Fibroblast of skin of scalp (primary cell): ENCODE measurements at places on chromosomes 1 and 21.

GRCh38 chr1:29708796-29709703 is 472.7 kb downstream of the PTPRU start:
- DNase-seq, result peak; percentile 85

GRCh38 chr1:47172782-47173181 is 17.1 kb downstream of the PDZK1IP1 start:
- DNase-seq, result no peak

DNA sequence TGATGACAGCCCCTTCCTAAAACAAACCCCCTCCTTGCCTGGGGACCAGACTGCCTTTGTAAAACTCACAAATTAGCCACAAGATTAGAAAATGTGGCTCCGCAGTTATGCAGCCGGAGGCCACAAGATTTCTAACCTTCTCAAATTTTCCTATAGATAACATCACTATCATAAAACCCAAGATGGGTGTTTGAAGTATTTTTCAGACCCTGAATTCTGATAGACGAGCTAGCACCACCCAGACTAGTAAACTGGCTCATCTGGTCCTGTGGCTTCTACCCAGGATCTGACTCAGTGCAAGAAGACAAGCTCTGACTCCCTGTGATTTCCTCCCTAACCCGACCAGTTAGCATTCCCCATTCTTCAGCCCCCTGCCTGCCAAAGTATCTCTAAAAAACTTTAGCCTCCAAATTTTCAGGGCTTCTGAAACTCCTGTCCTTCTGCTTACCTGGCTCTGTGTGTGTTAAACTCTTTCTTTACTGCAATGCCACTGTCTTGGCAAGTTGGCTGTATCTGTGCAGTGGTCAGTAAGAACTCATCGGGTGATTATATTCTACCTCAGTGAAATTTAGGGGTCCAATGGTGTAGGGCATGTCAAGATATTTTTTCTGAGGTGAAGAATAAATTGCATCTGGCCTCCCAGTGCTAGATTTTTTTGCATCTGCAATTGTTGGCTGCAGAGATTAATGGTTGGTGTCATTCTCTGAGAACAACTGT is 102.1 kb downstream of the S1PR1 start:
- no peak for DNase-seq

DNA sequence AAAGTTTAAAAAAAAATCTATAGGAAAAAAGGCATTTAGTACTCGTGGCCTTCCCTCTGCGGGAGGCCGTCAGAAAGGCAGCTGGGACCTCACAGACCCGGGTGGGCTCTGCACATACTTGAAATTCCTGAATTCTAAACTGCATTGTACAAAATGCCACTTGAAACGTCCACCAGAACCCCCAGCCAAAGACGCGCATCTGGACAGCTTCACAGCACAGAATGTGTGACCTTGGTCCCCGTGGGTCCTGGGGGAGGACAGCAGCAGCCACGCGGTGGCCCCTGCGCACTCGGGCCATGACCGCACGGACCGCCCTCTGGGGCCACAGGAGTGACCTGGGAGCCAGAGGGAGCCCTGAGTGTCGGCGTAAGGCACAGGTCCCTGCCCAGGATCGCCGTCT is 20.6 kb upstream of the MRPS14 start:
- DNase-seq, result peak; percentile 45

GRCh38 chr1:155113450-155113980 is 14.2 kb upstream of the EFNA1 start:
- no peak for DNase-seq
